Gastrocnemius medialis (tissue), 4 donors: ENCODE measurements at places on chromosomes 7 and 10.

- DNase-seq, result no peak
These were observed 37.0 kb downstream of the GPR22 start for GRCh38 chr7:107506674-107507339.

DNA sequence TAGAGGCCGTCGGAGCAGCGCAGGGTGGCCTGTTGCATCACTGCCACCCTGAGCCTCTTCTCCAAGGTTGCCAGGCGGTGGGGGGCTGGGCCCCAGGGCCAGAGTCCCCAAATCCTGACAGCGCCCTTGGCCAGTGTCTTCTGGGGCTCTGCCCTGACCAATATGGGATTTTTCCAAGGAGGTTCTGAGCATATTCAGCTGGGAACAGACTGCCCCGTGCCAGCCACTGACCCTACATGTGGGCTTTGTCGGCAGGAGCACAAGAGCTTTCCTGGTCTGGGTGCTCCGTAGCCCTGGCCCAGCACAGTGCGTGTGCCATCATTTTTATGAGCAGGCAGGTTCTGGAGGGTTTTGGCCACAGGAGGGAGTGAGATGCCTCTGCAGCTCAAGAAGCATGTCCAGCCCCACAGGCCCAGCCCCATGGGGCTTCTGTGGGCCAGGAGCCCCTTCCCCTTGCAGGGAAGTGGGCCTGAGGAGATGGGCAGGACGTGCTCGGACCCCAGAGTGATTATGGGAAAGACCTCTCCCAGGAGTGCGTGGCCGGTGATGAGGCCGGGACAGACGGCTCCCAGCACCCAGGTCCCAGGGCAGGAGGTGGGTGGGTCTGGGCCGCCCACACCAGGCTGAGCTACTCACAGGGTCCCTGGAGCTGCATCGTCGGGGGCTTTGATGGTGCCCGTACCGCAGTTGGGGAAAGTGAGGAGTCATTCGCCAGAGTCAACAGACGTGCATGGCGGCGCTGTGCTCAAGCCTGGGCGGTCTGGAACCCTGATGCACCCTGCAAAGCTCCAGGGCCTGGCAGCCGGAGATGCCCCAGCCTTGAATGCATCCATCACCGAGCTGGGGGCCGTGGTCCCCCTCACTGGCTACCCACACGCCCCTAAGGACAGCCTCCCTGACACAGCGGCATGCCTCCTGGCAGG is 66.6 kb downstream of the PWWP2B start:
- peak; percentile 51 for DNase-seq

- no peak for DNase-seq
These were observed 92.1 kb downstream of the GRB10 start for GRCh38 chr7:50690541-50691011.

DNA sequence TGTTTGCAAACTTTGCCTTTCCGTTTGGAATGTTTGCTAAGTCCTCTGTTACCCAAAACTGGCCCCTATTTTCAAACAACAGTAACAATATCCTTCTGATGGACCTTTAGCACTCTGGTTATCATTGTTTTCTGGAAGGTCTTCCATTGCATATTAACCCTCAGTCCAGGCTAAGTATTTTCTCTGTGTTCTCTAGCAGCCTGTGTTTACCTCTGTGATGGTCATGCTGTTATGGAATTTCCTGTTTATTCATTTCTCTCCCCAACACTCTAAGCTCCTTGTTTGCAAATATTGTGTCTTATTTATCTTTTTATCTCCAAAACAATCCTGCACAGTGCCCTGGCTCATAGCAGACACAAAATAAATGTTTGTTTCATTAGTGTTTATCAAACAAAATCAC is 560.3 kb downstream of the ATRNL1 start:
- DNase-seq, result no peak

- DNase-seq, result no peak
These were observed 10.9 kb upstream of the OAT start for GRCh38 chr10:124429576-124429975.

DNA sequence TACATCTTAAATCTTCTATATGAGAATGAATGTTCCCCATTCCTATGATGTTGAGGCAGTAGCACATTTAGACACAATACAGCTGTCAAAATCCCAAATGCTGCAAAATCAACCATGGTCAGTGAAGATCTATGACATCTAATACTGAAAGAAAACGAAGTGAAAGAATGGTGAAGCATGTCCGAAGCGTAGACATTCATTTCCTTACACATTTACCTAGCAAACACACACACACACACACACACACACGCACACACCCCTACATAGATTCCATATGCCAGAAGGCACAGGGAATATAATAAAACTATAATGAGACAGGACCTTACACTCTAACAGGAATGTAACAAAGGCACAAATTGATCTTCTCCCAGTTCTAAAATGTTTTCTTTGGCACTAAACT is 32.5 kb downstream of the CCDC6 start:
- DNase-seq, result no peak

DNA sequence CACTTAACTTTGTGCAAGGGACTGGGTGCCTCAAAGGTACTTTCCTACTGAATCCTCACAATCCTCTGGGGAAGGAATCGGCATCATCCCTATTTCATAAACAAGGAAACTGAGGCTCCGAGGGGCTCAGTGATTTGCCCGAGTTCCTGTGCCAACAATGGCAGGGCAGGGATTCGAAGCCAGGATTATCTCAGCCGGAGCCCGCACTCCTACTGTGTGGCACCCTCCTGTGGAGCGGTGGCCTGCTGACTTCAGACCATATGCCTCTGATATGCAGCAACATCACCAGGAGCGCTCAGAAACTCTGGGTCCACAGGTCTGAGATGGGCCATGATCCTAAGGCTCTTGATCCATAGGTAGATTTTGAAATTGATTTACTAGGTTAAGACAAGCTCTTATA is 46.6 kb downstream of the PODXL start:
- DNase-seq, result no peak

- DNase-seq, result no peak
These were observed 224.6 kb upstream of the PITRM1 start for GRCh38 chr10:3397231-3397630.

DNA sequence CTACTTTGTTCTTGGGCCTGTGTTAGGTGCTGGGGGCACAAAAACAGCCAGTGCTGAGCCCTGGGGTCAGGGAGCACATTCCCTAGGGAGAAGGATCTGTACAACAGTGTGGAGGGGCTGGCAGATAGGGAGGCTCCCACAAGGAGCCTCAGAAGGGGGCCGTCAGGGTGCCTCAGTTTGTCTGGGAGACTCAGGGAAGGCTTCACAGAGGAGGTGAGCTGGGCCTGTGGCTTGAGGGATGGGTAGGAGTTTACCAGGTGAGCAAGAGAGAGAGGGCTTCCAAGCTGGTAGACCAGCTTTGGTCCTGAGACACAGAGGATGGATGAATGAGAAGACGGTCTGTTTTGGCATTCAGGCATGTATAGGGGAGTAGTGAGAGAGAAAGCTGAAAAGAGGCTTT is 52.1 kb downstream of the CAMK1D start:
- DNase-seq, result no peak

GRCh38 chr7:82319674-82320118 is 123.9 kb downstream of the CACNA2D1 start:
- DNase-seq, result peak; percentile 87

- DNase-seq, result no peak
These were observed 27.7 kb downstream of the CCM2 start for GRCh38 chr7:45027774-45028114.

DNA sequence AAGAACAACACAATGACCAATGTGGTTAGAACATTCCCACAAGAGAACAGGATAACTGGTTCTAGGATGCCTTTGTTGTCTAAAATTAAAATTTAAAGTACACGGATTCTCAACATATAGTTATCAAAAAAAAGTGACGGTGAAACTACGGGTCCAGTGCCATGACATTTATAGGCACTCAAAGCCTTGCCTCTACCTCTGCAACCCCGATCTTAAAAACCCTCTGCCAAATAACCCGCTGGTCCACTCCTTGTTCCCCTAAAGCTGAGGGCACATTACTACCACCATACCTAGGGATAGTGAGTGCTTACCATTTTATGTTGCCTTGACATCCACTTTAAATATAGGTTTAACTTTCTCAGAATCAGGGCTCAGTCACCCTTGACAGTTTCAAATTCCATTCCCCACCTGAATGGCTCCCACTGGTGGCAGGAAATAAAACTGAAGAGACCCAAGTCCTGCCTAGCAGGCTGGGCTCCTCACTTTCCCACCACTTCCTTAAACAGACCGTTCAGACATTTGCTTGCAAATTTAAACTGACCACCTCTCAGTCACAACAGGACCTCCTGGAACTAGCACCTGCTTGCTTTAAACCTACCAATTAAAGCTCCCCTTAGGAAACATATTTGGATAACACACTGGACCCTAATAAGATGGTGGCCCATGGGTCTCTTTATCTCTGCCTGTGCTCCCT is 169.9 kb upstream of the ASAH2 start:
- no peak for DNase-seq

DNA sequence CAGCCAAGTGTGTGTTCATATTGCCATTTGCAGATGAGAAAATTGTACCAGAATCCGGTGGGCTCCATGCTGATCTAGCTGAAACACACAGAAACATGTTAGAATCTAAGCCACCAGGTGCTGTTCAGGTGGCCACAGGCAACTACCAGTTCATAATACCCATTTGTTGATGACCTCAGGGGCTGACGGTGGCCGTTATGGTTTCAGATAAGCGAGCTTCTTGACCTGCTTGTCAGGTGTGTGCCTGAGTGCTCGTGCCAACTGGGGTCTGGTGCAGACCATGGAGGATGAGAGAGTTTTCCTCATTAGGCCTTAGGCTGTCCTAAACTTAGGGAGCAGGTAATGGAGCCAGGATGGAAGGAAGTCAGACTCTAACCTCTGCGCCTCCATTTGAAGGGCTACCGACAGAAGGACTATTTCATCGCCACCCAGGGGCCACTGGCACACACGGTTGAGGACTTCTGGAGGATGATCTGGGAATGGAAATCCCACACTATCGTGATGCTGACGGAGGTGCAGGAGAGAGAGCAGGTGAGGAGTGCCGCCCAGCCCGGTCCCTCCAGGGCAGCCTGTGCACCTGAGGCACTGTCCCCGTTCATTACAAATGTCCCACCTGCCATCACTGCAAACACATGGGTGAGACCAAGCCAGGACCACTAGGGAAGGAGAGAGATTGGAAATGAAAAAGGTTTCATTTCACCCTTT is 53.1 kb downstream of the MKI67 start:
- no peak for DNase-seq

- DNase-seq, result no peak
These were observed 33.8 kb downstream of the MKI67 start for GRCh38 chr10:128092454-128092853.
